ENCODE measurements at places on chromosomes 16 and 17. TPM values are rescaled to one million over a fixed set of nuclear protein-coding genes. Genes with fewer than 3 reads are reported as not detected.
A peak's percentile ranks its signal among the peaks of the same experiment; 100 is the strongest.

- no peak for DNase-seq
Measured at GRCh38 chr16:15403392-15403995, 7.9 kb downstream of the MPV17L start.

DNA sequence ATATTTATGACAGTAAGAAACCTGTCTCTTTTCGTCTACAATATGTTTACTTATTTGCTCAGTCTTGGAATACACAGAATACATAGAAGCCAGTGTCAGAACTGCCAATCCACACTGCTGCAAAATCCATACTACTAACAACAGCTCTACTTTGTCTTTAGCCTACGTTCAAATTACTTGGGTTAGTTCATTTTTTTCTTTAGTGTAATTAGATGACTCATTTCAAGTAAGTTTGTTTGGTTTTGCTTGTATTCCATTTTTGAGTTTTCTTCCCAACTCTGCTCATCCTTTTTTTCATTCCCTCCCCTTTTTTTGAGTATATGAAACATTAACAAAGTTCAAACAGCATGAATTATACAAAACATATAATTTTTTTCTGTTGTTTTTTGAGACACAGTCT, 16.9 kb downstream of the CMC2 start:
- DNase-seq: no peak

DNA sequence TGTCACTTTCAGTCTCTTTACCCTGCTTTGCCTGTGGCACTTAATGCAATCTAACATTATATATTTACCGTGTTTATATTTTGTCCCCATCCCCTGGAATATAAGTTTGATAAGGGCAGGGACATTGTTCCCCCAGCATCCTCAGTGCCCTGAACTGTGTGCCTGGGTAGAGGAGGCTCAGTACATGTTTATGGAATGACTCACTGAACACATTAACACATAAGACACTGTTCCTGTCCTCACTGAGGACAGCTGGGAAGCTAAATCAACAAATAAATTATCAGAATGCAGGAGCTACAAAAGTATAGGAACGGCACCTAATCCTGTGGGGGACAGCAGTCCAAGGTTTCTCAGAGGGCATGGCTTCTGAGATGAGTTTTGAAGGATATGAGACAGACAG, 27.8 kb downstream of the GRIN2A start:
- DNase-seq: no peak

- DNase-seq: peak; percentile 89
Measured at GRCh38 chr16:66278111-66278531, 88.4 kb upstream of the CDH5 start.

DNA sequence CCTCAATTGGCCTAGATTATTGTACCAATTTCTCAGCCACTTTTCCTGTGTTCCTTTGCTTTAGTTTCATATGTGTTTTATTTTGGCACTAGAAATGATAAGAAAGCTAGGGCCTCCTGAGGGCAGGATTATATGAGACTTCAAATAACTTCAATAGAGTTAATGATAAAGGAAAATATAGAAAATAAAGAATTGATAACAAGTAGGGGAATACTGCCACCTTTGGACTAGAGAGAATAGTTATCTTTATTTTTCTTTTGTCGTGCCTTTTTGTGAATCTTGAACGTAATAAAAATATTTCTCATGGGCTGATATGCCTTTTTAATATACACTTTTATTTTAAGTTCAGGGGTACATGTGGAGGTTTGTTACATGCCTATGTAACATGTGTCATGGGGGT, 29.3 kb upstream of the RBL2 start:
- no peak for DNase-seq

- DNase-seq: no peak
Measured at GRCh38 chr17:76248013-76248782, 7.9 kb upstream of the RNF157 start.

Gene MLKL
- polyA plus RNA-seq: 12.4 TPM

DNA sequence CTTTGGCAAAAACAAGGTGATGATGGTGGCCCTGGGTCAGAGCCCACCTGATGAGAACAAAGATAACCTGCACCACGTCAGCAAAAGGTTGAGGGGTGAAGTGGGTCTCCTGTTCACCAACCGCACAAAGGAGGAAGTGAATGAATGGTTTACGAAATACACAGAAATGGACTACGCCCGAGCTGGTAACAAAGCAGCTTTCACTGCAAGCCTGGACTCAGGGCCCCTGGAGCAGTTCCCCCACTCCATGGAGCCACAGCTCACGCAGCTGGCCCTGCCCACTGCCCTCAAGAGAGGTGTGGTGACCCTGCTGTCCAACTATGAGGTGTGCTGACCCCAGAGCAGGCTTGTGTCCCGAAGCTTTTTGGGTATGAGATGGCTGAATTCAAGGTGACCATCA, 29.7 kb upstream of the DLX4 start:
- no peak for DNase-seq

Gene IGF2BP1
- not detected for polyA plus RNA-seq

Gene C17orf78
- polyA plus RNA-seq: not detected

DNA sequence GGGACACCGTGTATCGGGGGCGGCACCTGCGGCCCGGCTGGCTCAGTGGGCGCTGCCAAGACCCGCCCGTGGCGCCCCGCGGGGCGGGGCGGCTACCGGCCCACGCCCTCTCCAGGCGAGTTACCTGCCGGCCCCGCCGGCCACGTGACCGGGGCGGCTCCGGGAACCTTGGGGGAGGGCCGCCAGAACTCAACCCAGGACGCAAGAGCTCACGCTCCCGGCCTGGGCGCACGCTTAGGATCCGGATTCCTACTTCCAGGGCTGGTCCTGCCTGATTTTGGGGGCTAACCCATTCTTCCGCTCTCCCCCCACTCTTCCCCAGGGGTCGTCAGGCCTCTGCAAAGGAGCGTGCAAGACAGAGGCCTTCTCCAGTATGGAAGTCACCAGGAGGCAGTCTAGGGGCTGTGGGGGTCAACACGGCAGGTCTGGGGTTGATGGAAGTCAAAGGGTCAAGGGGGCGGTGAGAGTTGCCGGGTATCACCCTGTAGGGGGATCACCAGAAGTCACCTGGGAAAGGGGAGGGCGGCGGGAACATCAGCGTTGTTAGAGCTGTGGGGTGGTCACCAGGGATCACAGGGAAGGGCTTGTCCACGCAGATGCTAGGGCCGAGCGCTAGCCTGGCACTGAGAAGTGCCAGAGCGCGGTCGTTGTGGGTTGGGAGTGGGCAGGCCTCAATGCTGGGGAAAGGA, 354 bp upstream of the ESRP2 start:
- peak; percentile 69 for DNase-seq

DNA sequence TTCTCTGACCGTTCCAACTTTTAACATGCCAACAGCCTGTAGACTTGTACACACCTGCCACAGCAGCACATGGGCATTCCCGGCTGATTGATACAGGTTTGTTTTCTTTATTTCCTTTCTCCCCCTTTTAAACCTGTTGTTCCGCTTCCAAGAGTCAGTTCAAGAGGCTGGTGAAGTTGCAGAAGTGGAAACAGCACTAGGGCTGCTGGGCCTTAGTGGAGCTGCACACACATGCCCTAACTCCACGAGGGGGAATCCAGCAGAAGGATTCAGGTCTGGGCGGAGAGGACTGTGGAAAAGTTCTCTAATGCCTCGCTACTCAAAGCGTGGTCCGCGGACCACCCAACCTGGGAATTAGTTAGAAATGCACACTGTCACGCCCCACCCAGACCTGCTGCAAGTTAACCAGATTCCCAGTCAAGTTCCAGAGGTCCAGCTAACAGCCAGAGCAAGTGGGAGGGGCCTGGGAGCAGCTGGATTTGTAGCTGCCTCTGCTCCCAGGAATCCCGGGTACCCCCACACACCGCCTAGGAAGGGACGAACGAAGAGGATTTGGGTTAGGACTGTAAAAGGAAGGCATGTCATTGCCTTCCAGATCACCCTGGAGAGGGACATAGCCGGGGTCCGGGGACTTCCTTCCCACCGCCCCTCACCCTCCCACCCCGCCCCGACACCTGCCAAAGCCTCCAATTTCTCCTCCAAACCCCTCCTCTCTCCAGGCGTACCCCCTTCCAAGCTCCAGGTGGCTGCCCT, 542 bp downstream of the SLC39A11 start:
- DNase-seq: no peak

DNA sequence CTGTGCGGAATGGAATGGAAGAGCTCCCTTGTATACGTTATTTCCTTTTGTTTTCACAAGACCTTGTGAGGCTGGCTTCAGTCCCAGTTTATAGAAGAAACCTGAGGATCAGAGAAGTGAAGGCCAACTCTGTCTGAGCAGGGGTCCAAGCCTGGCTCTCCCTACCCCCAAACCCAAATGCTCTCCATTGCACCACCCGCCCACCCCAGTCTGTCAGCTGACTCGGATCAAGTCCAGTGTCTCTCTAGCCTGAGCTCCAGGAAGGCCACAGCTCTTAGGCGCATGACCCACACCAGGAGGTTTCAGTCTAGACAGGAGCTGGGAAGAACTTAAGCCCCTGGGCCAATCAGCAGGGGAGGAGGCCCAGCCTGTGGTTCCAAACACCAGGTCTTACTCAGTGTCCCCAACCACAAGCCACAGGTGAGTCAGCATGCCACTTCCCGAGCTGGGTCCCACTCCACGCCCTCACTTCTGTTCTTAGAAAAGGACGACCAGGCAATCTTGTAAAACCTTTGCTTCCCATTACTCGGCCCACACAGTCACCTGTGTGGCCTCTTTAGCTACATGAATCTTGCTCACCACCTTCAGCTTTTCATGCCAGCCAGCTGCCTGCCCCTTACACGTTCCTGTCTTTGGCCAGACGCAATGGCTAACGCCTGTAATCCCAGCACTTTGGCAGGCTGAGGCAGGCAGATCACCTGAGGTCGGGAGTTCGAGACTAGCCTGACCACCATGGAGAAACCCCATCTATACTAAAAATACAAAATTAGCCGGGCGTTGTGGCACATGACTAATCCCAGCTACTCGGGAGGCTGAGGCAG, 27.8 kb downstream of the TK2 start:
- peak; percentile 97 for DNase-seq

DNA sequence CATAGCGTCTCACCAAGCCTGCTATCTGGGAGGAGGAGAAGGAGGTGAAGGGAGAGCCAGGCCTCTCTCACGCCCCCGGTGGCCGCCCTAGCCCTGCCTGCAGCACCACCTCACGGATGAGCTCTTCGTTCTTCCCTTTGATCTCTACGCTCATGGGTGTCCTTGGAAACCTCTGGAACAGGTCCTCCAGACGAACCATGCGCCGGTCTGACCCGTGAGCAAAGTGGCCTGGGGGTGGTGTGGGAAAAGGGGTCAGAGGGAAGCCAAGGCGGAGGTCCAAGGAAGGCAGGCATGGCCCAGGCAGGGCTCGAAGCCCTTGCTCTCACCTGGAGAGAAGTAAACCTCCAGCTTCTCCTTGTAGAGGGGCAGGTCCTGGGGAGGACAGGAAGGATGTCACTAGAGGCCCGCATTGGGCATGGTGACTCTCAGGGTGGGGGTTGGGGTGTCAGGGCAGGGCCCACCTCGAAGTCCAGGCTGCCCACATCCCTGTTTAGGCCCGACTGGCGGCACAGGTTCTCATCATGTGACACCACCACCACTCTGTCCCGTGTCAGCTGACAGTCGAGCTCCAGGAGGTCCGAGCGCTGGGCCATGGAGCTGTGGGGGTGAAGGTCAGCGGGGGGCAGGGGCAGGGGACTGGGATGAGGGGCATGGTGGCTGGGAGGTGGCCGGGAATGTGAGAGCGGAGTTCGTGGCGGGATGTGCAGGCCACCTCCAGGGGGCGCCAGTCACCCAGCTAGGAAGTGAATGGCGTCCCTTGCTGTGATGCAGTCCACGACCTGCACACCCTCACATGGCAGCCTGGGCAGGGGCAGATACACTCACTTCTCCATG, 923 bp downstream of the GDPD3 start:
- no peak for DNase-seq

Gene CLEC19A
- polyA plus RNA-seq: not detected

Gene LPCAT2
- 34.2 TPM for polyA plus RNA-seq

DNA sequence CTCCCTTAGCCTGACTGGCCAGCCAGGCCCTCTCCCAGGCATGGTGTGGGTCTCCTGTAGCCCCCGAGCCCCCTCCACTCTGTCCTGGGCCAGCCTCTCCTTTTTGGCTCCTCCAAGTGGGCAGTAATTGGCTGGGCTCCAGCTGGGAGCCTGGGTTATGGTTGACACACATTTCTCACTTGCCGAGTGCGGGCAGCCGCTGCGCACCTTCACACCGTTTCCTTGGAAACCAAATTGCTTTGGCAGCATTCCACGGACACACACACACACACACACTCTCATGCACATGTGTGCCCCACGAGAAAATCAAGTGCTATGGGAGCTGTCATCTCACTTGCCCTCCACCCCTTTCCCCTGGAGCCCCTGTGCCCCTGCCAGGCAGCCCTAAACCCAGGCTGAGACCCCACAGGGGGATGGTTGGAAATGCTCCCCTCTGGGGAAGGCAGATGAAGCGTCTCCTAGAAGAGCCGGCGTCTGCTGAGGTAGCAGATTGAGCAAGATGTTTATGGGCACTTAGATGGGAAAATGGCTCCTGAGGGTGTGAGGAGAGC, 402.7 kb upstream of the TNRC6C start:
- no peak for DNase-seq

DNA sequence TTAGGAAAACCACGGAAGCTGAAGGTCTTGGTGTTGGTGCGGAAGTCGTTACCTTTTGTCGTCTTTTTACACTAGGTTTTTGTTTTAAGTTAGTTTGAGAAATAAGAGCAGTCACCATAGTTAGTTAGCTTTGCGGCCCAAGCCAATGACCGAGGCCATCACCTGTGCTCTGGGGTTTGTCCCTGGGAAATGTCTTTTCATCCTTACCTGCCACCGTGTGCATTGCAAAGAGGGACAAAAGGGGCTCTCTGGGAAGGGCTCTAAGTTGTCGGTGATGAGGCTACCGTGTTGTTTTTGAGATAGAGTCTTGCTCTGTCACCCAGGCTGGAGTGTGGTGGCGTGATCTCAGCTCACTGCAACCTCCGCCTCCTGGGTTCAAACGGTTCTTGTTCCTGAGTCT, 49.8 kb downstream of the NDE1 start:
- no peak for DNase-seq

- no peak for DNase-seq
Measured at GRCh38 chr17:37827905-37828650, 83.2 kb upstream of the HNF1B start.

Gene JMJD6
- polyA plus RNA-seq: 12.0 TPM

GRCh38 chr16:22206842-22207714, 1.0 kb downstream of the EEF2K start:
- no peak for DNase-seq

Data from keratinocyte (primary cell).